ENCODE measurements at places on chromosomes 5 and 9.

DNA sequence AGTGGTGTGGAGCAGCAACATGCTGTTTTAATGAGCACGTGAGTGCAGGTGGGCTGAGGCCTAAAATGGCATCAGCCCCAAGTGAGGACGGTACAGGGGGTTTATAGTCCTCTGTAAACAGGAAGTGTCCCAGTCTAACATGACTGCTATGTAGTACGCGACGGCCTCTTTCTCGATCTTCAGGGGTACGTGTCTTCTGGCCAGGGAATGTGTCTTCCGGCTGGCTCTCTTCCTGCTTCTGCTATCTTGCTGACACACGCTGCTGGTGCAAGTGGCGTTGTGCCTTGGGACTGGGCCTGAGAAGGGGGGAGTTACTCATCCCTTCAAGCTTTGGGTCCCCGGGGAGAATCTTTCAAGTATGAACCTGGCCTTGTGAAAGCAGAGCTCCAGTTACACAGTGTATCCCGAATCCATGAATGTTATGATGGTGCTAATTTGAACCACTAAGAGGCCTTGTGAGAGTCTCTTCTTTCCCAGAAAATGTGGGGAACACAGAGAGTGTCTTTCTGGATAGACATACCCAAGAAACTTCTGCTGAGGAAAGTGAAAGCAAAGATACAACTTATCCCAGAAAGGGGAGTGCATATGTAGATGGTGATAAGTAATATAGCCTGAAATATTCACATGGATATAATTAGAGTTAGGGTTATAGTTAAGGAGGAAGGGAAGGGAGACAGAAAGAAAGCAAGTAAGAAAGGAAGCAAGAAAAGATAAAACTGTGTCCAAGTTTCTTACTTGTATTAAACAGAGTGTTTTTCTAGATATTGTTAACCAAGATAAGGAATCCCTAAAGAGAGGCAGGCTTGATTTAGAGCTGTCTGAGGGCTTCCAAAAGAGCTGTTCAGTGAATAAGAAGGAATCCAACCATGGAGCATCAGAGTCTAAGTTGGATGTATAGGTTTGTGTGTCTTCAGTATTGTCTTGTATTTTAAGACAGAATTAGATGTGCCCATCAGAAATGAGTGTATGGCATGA lies 35.5 kb upstream of the ANXA2R start:
- DNase-seq, result no peak

GRCh38 chr5:37720550-37720952 lies 119.3 kb downstream of the GDNF start:
- no peak for DNase-seq

DNA sequence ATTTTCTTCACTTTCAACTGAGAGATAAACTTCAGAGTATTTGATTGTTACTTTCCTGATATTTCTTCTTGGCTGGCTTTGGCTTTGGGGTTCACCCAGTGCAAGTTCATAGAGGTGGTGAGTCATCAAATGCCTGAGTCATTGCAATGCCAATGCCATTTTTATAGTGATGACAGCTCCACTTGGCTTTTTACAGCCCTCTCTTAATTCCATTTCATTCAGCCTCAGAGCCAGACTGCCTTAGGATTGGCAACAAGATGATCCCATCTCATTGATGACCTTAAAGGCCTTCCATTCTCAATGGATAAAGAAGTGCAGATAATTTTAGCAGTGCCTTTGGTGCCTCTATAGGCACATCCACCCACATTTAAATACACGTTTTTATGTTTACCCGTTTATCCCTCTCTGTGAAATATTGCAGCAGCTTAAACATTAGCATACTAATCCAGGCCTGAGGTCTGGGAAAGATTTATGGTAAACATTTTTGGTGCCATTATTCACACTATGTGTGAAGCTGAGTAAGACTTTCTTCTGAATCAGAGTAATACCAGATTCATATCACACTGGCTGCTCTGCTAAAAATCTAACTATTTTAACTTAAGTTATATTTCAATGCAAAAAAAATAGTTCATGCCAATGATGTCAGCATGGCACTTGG lies 88.9 kb upstream of the TYRP1 start:
- DNase-seq, result no peak

DNA sequence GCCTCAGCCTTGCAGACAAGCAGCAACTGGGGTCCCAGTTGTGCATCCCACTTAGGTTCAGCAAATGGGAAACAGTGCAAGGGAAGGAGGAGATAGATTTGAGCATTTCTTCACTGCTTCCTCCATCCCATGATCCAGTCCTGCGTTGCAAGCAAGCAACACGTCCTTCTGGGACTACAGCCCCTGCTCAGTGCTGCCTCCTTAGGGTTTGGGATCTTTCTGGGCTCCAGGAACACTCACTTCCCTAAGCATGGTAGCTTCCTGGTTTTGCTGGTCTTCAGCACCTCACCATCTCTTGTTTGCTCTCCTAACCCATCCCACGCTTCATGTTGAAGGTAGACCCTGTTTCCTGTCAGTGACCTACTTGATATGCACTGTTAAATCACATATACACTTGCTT lies 444.7 kb downstream of the MED10 start:
- no peak for DNase-seq

DNA sequence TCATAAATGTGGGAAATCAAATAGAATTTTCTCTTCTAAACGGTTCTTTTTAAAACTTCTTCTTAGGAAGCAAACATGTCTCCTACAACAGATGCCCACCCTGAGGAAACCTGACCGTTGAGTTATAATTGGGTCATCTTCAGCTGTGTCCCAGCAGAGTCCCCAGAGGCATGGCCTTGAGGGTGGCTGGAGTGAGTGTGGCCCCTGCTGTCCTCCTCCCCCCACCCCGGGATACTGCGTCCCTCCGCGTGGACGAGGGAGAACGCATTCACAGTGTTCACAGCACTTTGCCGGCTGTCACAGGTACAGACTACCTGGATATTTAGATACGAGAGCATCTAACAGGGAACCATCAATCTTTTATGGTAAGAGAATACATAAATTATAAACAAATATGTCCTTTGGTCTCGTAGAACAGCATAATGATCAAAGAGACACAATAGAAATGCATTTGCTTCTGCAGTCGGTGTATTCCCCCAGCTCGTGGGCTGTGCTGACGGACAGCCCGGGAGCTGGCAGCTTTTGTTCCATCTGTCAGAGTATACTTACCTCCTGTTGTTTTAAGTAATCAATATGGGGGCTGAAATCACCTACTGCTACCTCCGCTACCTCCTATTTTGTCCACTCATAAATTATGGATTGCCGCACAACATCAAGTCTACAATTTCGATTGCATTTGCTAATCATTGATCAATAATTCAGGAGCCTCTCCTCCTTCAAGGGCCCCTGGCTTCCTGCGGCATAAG lies 214.7 kb downstream of the IRX2 start:
- DNase-seq, result no peak

Measured in activated CD4-positive, alpha-beta T cell treated with anti-CD3 and anti-CD28 coated beads for 4 hours (primary cell).